ENCODE measurements at places on chromosomes 4 and X.

- DNase-seq, result no peak
Observed at GRCh38 chr4:47010912-47011446, 17.6 kb upstream of the GABRA4 start.

GRCh38 chr4:40998675-40999358 is 215.5 kb downstream of the APBB2 start:
- no peak for DNase-seq

DNA sequence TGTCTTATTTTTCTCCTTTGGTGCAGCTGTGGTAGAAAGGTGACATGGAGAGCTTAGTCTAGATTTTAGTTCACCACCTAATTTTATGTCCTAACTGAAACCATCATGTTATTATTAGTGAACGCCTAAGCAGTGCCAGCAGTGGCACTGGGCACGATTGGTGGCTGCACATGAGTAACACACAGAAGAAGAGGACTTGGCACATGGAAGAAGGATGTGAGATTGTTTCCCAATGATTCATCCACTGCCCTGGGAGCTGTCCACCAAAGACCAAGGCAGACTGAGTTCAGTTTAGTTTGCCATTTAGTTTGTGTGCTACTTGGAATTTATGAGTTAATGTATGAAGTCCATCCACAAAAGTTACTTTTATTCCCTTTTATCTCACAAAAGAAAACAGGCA is 68.1 kb upstream of the NAP1L5 start:
- no peak for DNase-seq

DNA sequence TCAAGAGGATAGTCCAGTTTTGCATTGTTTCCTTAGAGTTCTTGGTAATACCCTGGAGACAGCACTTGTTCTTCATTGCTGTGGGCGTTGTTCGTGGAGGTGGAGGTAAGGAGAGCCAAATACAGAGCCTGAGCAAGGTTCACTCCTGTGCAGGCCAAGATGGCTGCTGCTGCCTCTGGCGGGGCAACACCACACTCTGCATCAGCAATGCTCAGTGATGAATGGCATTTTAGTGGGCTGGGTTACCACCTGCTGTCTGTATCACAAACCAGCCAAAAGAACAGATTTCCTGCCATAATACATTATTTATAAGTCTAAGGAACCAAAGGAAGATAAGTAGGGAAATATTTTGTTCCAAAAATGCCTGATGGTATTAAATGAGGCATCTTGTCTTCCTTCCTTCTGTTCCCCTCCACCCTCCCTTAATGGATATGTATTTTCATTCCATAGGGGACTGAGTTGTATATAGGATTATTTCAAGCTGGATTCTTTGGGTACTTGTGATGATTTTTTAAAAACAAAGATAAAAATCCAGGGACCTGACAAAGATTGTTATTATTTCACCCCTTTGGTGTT is 61.6 kb upstream of the LIMCH1 start:
- DNase-seq, result no peak

GRCh38 chrX:116009861-116010710 is 160.5 kb upstream of the AGTR2 start:
- no peak for DNase-seq

- DNase-seq, result no peak
Observed at GRCh38 chr4:6422866-6423265, 49.5 kb downstream of the PPP2R2C start.

All from hematopoietic multipotent progenitor cell treated with erythropoietin and hydrocortisone succinate and interleukin-3 and kit ligand, for 8 days (in vitro differentiated cells).